Pancreas (tissue), 10 donors: ENCODE measurements at places on chromosomes 12 and 14.

DNA sequence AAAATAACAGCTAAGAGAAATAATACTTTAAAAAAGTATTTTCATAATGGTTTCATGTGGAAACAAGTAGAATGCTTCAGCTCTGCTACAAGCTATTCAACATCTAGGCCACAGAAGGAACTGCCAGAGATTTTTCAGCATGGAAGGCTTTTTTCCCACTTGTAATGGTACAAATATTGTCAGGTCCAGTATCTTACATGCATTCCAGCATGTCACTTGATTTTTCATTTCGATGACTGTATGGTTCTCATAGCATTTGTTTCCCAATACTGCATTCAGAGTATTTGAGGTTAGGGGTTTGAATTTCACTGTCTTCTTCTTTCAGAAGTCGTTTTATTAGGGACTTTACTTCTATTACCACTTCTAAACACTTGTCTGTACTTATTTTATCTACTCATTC is 1701.5 kb upstream of the FLRT2 start:
- no peak for DNase-seq

- no peak for DNase-seq
These were observed 26.3 kb upstream of the MLXIP start for GRCh38 chr12:122052285-122052684.

- no peak for DNase-seq
These were observed 1.3 kb upstream of the ST8SIA1 start for GRCh38 chr12:22335794-22336166.

GRCh38 chr14:61502459-61503093 is 181.2 kb downstream of the PRKCH start:
- DNase-seq: no peak

DNA sequence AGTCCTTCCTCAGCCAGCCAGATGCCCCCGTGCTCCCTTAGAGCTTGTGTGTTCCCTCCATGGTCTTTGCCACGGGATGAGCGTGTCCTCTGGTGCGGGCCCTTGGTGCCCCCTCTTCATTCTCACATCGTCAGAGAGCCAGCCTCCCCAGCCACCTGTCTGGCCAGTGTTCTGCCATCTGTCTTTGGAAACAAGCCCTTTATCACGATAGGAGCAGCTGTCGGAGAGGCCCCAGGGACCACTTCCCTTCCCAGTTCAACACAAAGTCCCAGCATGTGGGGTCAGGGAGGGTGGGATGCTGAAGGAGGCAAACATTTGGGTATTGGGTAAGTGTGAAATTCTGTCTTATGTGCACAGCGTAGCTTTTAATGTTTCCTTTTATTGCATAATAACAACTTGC is 44.5 kb downstream of the DYNC1H1 start:
- DNase-seq: no peak

- no peak for DNase-seq
These were observed 292.4 kb downstream of the NUAK1 start for GRCh38 chr12:105846331-105846730.
